ENCODE measurements at places on chromosomes 7 and 10.

DNA sequence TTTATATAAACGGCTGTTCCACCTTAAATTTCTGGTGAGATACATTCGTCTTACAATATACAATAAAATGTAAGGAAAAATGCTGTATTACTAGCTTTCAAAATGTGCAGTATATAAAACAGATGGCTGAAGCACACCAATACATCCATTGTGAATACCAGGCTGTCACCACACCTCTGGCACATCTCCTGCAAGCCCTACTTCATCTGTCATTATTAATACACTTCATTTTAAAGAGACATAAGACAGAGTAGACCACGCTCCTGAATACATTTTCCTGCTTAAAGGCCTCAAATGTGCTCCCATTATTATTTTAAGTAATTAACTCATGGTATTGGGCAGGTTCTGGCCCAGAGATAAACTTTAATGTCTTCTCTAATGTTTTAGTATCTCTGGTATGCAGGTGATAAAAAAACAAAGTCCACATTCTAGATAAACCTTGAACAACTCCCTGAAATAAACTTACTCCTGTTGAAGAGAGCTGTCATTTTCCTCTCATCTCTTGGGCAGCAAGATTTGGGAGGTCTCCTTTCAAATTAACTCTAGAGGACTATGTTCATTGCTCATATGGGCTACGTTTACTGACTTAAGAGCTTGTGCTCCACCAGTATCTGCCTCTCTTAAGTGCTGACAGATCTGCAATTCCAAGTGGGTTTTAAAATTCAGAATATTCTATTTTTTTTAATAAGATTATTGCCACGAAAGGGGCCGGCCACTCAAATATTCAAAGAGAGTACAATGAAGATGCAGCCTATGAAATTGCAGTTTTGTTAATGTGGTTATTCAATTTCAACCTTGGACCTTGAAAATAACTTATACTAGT lies 396.5 kb upstream of the SEMA3D start:
- DNase-seq, result no peak

DNA sequence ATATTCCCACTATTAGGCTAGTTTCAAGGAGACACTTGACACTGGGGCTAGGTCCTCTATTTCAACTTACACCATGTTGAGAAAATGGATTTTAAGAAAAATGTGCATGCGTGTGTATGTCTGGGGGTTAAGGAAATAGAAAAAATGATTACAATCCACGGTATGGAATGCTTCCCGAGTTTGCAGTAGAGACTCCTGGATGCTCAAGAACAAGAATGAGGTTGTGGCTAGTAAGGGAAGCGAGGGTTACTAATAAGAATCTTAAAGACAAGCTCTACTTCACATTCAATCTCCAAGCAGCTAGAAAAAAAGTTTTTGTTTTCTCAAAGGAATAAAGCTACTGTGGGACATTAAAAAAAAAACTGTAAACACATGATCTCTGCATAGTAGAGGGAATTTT lies 54.7 kb downstream of the ANK3 start:
- DNase-seq, result no peak

DNA sequence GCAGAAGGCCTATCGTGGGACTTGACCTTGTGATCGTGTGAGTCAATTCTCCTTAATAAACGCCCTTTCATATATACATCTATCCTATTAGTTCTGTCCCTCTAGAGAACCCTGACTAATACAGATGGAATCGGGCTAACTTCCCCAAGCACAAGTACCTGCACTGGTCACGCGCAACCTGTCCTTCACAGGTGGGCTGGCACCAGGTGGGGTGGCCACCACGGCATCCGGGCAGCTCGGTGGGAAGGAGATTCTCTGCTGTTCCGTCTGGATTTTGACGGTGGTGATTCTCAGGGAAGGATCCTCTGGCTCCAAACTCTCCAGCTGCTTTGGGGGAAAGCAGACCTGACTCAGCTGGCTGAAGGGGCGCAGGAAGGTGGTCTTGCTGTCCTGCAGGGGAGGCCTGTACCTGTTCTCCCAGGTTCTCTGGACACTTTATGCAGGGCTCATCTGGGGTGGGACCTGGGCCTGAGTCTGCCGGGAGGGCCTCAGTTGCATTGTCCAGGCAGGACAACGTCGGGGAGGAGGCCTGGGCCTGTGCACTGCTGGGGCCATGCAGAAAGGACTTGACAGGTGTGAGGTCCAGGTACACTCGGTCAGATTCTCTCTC lies 61.1 kb downstream of the VWA2 start:
- no peak for DNase-seq

- no peak for DNase-seq
Measured at GRCh38 chr7:41003611-41003940, 699.3 kb downstream of the INHBA start.

DNA sequence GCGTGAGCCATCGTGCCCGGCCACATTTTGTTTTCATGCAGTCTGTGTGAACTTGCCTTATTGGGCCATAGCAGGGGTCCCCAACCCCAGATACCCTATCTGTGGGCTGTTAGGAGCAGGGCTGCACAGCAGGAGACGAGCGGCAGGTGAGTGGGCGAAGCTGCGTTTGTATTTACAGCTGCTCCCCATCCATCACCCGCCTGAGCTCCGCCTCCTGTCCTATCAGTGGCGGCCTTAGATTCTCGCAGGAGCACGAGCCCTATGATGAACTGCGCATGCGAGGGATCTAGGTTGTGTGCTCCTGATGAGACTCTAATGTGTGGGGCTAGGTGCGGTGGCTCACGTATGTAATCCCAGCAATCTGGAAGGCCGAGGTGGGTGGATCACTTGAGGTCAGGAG lies 293.9 kb downstream of the CAMK1D start:
- DNase-seq, result no peak

- peak; percentile 81 for DNase-seq
Measured at GRCh38 chr10:73529089-73529832, 33.4 kb upstream of the PPP3CB start.

DNA sequence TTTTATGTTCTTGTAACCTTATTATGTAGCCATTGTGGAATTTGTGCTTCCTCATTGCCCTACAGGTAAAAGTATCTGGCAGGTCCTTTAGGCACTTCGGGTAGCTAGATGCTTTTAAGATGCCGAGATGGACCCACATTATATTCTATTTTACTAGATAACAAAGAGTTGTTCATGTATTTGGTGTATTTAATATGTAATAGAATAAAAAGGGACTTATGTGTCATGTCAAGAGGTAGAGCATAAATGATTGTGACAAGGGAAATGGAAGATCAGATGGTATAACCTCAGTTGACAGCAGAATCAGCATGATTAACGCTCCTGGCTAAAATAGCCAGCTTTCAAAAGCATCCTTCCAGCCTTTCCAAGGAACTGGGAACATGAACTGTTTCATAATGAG lies 50.6 kb downstream of the NPY start:
- no peak for DNase-seq

DNA sequence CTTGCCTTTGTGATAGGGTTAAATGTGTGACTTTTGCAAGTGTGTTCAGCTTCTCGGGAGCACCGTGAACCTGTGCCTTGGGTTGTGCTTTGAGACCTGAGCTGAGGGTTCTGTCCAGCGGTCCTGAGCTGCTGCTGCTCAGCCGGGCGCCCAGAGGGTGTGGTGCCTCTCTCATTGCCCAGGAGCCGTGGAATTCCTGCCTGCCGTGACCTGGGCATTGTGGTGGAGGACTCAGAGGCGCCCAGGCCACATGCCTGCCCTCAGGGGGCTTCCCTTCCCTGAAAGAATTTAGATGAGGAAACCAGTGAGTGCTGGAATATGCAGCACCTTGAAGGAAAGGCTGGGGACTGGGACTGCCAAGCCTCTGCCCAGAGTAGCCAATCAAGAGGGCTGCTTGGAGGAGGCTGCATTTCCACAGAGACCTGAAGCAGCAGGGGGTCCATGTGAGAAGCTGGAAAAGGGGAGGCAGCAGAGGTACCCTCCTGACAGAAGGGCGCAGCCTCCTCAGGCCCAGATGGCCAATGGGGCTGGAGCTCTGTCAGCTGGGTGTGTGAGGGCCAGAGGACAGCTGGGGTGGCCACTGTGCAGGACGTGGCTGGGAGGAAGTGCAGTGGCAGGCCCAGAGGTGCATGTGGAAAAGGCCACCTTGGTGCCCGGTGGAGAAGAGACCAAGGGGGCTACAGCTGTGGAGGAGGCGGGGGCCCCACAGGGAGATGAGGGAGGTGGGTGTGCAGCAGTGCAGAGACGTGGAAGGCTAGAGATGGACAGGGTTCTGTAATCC lies 107.3 kb downstream of the NKX6-2 start:
- DNase-seq, result no peak

- no peak for DNase-seq
Measured at GRCh38 chr7:5217851-5218331, 27.9 kb downstream of the WIPI2 start.

- no peak for DNase-seq
Measured at GRCh38 chr7:66301249-66301648, 96.1 kb downstream of the TPST1 start.

All from IMR-90 (cell line).